ENCODE measurements at places on chromosomes 1 and 21.
A peak's percentile ranks its signal among the peaks of the same experiment; 100 is the strongest.

GRCh38 chr1:15963968-15964648 is 11.8 kb downstream of the ZBTB17 start:
- DNase-seq = no peak

DNA sequence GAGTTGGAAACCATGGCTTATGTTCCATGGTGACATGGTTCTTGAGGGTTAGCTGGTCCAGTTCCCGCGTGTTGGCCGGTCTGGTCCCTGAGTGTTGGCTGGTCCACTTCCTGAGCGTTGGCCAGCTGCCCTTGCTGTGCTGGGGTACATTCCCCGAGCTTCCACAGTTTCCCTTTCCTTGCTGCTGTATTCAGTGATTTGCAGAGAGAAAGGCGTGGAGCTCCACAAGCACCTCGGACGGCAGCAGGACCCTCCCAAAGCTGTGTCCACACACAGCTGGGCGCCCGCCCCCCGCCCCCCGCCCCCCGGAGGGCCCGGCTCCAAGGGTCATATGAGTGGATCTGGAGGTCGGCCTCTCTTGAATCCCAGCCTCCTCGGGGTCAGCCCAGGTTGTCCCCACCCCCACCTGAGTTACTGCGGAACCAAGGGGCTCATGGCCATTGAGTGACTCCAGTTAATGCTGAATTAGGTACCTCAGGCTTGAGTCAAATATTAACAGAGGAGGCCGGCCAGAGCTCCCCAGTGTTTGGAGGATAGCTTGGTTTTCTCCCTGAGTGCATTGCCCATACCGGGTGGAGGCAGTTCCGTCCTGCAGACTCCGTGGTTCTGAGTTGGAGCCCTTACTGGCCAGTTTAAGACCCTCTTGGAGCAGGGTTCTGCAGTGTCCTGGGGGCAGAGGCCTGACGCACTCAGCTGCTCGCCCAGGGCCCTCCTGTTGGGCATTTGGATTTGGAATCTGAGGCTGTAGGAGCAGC is 18.4 kb downstream of the COL18A1 start:
- no peak for DNase-seq

- DNase-seq = no peak
These were observed 129.5 kb downstream of the ADSS2 start for GRCh38 chr1:244322181-244322580.

GRCh38 chr1:3993619-3994375 is 93.7 kb upstream of the C1orf174 start:
- no peak for DNase-seq

- no peak for DNase-seq
These were observed 52.5 kb upstream of the PPM1J start for GRCh38 chr1:112767646-112768045.

GRCh38 chr1:154840269-154841176 is 29.6 kb downstream of the KCNN3 start:
- DNase-seq = no peak

- DNase-seq = no peak
These were observed 7.6 kb downstream of the KCND3 start for GRCh38 chr1:111981871-111982270.

DNA sequence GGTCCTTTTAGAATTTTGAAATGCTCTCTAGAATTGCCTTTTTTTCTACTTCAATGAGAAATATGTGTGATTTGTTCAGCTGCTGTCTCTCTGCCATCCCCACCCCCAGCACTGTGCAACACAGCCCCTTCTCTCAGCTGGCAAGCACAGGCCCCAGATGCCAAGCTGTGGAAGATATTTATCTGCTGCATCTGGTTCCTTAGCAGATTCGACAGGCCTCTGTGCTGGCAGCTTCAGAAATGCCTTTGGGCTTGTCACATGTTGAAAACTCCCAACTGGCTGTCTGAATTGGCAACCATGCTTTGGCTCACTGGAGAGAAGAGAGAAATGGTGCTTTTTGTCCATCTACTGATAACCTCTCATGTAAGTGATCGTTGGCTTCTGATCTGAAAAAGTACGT is 206.7 kb upstream of the C1orf87 start:
- DNase-seq = no peak

GRCh38 chr21:30083225-30083945 is 83.2 kb downstream of the CLDN17 start:
- no peak for DNase-seq

- no peak for DNase-seq
These were observed 985 bp downstream of the SYT6 start for GRCh38 chr1:114152508-114153260.

GRCh38 chr21:27806281-27806680 is 839.4 kb upstream of the ADAMTS5 start:
- no peak for DNase-seq

GRCh38 chr1:23611601-23612327 is 52.5 kb upstream of the ID3 start:
- DNase-seq = no peak

- DNase-seq = no peak
These were observed 13.0 kb downstream of the INAVA start for GRCh38 chr1:200907611-200908097.

DNA sequence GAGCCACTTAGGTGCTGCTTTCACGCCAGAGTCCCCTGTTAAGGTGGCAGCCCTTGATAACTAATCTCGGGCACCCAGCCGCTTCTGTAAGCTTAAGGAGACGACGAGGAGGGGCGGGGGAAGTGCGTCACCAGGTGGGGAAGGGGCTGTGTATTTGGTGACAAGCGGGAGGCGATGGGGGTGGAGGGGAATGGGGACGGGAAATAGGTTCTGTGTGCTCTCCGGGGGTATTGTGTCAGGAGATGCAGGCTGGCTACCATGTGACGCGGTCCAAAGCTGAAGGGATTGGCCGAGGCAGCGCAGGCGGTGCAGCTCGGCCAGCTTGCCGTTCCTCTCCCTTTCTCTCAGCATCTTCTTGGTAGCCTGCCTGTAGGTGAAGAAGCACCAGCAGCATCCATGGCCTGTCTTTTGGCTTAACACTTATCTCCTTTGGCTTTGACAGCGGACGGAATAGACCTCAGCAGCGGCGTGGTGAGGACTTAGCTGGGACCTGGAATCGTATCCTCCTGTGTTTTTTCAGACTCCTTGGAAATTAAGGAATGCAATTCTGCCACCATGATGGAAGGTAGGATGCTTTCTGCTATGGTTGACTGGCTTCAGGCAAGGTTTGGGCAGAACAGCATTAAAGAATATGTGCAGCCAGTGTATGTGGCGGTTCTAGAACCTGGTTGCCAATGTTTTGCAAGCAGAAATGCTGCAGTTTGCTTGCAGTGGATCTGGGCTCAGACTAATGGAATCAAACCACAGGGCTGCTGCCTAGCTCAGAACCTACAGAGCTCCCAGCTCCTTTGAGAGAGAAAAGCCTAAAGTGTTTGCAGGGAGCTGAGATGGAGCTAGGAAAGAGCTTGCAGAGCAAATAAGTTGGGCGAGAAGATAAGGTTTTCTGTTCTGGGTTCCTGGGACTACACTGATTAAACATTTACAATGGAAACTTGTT is at the start of gene SGIP1:
SGIP1 (plus strand) TSS at position 350 of the 937 bp plus-strand sequence; CDS start at position 556, 206 bp downstream.
- DNase-seq = no peak

- DNase-seq = peak; percentile 12
These were observed 36.2 kb upstream of the IPO9 start for GRCh38 chr1:201792534-201793305.

- no peak for DNase-seq
These were observed 126.5 kb upstream of the TNFSF4 start for GRCh38 chr1:173333581-173333980.

DNA sequence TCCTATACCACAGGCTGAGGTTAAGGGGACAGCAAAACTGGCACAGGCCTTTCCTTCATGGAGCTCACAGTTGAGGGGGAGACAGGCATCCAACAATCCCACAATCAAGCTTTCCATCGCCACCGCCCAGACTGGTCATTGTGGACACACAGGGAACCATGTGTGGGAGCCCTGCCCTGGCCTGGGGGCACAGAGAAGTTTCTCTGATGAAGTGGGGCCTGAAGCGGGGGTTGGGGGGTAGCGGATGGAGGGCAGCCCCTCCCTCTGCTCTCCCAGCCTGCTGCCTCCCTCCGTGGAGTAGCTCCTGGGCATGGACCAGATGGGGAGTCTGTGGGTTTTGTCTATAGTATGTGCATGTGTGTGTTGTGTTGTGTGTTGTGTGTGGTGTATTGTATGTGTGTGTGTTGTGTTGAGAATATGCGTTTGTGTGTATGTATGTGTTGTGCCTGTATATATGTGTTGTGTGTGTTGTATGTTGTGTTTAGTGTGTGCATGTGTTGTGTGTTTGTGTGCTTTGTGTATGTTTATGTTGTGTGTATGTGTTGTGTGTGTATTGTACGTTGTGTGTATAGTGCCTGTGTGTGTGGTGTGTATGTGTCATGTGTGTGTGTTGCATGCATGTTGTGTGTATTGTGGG is 14.4 kb upstream of the LDLRAP1 start:
- no peak for DNase-seq

DNA sequence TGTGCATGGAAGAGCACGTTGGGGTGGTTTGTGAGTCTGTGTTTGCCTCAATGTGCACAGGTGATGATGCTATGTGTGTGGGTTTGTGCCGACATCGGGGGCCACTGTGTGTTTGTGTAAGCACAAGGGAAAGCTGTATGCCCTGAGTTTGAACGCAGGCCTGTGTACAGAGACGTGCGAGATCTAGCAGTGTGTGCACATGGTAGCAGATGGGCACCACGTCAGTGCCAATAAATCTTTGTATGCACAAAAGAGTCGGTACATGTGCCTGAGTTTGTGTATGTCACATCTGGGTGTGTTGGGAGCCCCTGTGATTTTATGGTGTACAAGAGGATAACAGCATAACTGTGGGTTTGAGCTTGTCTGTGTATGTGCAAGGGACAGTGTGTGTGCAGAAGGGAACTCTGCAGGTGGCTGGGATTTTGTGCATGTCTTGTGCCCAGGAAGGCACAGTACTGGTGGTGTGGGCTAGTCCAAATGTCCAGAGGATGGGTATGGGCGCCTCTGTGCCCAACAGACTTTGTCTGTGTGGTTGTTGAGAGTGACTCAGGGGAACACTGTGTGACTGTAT is 32.0 kb upstream of the WASF2 start:
- no peak for DNase-seq

DNA sequence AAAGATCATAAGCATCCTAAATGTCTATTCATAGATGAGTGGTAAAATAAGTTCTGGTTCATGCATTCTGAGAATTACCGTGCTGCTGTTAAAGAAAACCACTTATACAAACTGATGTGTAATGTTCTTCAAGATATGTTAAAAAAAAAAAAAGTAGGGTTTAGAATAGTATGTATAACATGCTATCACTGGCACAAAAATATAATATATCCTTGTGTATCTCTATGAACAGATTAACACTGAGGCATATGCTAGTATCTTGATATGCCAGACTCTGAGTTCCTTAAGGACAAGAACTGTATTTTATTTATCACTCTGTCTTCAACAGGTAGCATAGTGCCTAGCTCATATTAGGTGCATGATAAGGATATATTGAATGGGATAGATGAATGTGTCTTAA is 108.9 kb downstream of the HS2ST1 start:
- no peak for DNase-seq

- DNase-seq = no peak
These were observed 1.0 kb downstream of the RD3 start for GRCh38 chr1:211490821-211491415.

- no peak for DNase-seq
These were observed 436.5 kb upstream of the DAB1 start for GRCh38 chr1:57860325-57860724.

GRCh38 chr21:28240586-28240985 is 752.1 kb downstream of the LTN1 start:
- DNase-seq = no peak

GRCh38 chr1:85366391-85367170 is 90.1 kb upstream of the BCL10 start:
- no peak for DNase-seq

DNA sequence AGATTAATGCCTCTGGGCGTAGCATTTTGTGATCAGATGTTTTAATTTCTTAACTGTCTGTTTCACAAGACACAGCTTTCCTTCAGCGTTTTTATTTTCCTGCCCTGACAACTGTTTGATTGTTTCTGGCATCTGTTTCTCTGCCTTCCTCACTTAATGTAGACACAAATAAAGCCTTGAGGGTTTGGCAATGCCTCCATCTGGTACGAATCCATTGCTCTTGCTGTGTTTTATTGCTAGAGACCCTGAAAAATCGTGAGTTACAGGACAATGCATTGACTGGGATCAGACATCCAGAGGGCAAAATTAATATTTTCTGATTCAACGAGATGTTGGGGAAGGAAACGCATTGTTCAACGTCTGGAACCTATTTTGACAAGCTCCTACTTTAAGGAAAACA is 363.5 kb downstream of the MRPL39 start:
- no peak for DNase-seq

GRCh38 chr1:90510143-90510542 is 207.0 kb downstream of the BARHL2 start:
- DNase-seq = no peak

Measured in stimulated activated CD8-positive, alpha-beta memory T cell treated with anti-CD3 and anti-CD28 coated beads, Interleukin-4, amount 100 ng/mL, for 4 hours (primary cell).